ENCODE measurements at places on chromosomes 12 and 14.

DNA sequence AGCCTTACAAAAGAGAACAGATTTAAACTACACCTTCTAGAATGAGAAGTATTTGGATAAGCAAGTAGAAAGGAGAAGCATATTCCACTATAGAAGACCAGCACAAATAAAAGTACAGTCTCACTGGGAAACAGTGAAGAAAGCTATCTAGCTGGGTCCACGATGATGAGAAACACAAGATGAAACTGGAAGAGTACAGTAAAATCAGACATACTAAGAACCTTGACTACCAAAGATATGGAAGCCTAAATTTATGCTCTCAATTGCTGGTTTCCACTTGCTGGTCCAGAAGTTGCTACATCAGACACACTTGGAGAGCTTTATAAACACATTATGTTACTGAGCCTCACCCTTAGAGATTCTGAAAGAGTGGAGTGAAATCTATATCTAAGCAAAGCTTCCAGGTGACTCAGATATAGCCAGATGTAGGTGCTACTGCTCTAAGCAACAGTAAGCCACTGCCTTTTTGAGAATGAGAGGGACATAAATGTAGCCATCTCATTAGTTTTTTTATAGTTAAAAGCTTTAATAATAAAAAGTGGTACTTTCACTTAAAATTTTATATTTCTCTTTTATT, 96.3 kb upstream of the BBS10 start:
- H3K4me3 ChIP-seq: no peak overlapping the region
- H3K27me3 ChIP-seq: no peaks in the 10 kb centered on the region
- no peak overlapping the region for H3K27ac ChIP-seq
- DNase-seq: no peak

DNA sequence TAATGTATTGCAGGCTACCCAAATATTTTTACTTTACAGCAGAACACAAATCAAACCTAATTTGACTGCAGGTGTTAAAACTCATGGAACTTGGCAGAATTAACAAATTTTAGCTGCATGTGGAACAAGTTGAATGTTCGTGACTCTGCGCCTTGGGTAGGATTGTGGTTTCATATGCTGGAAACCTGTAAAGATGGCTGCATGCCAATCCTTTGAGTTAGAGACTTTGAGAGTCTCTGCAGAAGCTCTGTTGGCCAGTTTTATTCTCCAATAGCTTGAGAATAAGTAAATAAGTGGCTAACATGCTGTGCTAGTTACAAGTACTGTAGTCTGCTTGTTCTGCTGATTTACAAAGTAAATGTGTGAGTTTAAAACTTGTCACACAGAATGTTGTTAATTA, 77.8 kb downstream of the PDE6H start:
- DNase-seq: no peak
- H3K27ac ChIP-seq: no peak overlapping the region
- no peaks in the 10 kb centered on the region for H3K27me3 ChIP-seq
- H3K36me3 ChIP-seq: no peaks in the 10 kb centered on the region
- H3K4me3 ChIP-seq: no peak overlapping the region

- H3K4me3 ChIP-seq: no peak overlapping the region
- no peaks in the 10 kb centered on the region for H3K36me3 ChIP-seq
- H3K27ac ChIP-seq: peak overlapping the region; percentile 84
- peaks cover 61% of the 10 kb centered on the region for H3K4me1 ChIP-seq
Observed at GRCh38 chr12:64673490-64674169, 63.3 kb downstream of the RASSF3 start.

- peak; percentile 36 for DNase-seq
- H3K4me3 ChIP-seq: peak overlapping the region; percentile 37
- peak overlapping the region; percentile 81 for H3K27ac ChIP-seq
Observed at GRCh38 chr12:32533971-32534590, 134.7 kb downstream of the FGD4 start.

- no peaks in the 10 kb centered on the region for H3K36me3 ChIP-seq
- H3K4me1 ChIP-seq: peaks cover 21% of the 10 kb centered on the region
- H3K4me3 ChIP-seq: no peak overlapping the region
- no peak for DNase-seq
Observed at GRCh38 chr12:2387103-2387834, 334.5 kb downstream of the CACNA1C start.

- H3K36me3 ChIP-seq: peaks cover 26% of the 10 kb centered on the region
- peaks cover 4% of the 10 kb centered on the region for H3K4me1 ChIP-seq
- H3K4me3 ChIP-seq: no peak overlapping the region
- H3K27me3 ChIP-seq: no peaks in the 10 kb centered on the region
Observed at GRCh38 chr14:105256292-105256960, 8.1 kb downstream of the BTBD6 start.

DNA sequence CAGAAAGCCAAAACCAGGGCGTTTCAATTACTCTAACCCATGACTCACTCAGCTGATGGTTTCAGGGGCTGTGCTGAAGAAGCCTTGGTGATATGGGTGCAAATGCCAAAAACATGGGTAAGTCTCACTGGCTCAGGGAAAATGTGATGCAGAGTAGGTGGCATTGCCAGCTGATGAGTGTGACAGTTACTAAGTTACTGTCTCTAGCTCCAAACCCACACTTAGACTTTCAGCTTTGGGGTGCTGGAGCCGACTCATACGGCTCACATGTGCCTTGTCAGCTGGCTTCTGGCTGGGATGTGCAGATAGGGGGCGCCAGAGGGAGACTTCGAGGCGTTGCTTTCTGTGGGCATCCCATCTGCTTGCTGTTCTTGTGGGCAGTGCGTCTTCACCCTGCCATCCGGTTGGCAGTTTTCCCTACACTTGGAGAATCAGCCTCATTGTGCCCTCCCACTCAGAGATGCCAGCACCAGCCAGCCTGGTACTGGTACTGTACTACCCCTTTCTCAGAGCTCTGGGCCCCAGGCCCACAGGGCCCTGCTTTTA, 11.1 kb upstream of the KRT7 start:
- no peak overlapping the region for H3K27ac ChIP-seq
- H3K27me3 ChIP-seq: no peaks in the 10 kb centered on the region
- H3K4me1 ChIP-seq: peaks cover 9% of the 10 kb centered on the region
- no peaks in the 10 kb centered on the region for H3K36me3 ChIP-seq
- no peak for DNase-seq

DNA sequence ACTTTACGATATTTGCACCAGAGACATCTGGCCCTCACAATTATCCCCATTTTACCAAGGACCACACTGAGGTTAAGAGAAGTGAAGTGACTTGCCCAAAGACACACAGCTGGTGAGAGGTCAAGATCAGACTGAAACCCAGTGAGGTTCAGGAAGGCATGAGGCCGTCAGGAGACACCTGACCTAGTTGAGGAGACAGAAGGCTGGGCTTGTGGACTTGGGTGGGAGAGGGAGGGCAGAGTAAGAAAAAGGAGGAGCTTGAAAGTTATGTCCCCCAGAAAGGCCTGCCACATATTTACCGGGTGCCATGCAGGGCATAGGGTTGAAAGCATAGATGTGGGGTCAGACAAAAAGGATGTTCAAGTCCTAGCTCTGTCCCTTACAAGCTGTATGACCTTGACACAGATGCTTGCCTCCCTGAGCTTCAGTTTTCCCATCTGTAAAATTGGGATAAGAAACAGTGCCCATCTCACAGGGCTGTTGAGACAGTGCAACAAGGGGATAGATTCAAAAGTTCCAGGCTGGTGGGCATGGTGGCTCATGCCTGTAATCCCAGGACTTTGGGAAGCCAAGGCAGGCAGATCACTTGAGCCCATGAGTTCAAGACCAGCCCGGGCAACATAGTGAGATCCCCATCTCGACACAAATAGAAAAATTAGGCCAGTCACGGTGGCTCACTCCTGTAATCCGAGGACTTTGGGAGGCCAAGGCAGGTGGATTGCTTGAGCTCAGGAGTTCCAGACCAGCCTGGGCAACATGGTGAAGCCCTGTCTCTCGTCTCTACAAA, 6.4 kb downstream of the SELPLG start:
- H3K27ac ChIP-seq: no peak overlapping the region
- no peaks in the 10 kb centered on the region for H3K36me3 ChIP-seq
- no peaks in the 10 kb centered on the region for H3K27me3 ChIP-seq
- H3K4me1 ChIP-seq: peaks cover 14% of the 10 kb centered on the region
